ENCODE measurements at places on chromosomes 4 and X. TPM values are rescaled to one million over a fixed set of nuclear protein-coding genes. Genes with fewer than 3 reads are reported as not detected.

TXK gene
- total RNA-seq: 69.9 TPM

DNA sequence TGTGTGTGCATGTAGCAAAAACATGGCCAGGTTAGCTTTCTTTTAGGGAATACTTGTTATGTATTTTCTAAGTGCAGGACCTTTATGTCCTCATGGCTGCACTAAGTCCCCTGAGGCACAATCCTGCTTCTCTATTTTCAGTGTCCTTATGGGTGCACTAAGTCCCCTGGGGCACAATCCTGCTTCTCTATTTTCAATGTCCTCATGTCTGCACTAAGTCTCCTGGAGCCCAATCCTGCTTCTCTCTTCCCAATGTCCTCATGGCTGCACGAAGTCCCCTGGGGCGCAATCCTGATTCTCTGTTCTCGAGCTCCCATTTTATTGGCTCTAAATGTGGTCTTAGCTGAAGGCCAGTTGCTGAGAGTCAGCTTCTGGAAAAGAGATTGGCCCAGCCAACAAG, 49.7 kb upstream of the GPRIN3 start:
- DNase-seq: no peak

DNA sequence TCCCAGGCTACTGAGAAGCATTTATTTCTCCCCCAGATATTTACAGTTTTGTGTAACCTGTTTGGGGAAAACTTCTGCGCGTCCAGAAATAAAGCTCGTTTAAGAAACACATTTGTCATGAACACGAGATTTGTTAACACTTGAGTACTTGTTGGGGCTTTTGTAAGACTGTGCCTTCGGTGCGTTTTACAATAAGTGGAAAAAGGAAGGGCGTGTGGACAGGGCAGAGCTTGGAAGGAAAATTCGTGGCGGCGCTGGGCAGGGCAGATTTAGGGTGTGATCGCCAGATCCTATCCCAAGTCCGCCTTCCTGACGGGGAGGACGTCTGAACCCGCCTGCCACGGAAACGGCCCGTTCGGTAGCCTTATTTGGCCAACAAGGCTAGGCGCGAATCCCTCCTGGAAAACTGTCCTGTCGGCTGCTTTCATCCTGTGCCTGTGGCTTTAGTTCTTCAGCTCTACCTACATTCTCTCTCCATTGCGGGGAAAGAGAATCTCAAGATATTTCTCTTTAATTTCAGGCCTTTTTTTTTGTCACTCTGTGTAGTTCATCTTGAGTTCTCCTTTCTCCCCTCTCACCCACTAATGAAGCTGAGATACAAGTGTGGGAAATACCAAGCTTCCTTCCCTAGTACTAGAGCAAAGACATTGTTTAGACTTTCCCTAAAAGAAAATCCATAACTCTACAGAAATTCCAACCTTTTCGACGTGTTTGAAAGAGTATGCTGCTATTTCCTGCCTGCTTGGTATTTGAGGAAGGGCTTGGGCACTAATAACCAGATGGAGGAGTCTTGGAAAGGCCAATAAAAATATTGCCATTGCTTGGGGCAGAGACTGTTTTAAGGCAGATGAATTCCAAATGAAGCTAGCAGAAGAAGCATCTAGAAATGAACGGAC, 982 bp downstream of the PDLIM5 start:
- no peak for DNase-seq

KCNE5 gene
- total RNA-seq: not detected

DNA sequence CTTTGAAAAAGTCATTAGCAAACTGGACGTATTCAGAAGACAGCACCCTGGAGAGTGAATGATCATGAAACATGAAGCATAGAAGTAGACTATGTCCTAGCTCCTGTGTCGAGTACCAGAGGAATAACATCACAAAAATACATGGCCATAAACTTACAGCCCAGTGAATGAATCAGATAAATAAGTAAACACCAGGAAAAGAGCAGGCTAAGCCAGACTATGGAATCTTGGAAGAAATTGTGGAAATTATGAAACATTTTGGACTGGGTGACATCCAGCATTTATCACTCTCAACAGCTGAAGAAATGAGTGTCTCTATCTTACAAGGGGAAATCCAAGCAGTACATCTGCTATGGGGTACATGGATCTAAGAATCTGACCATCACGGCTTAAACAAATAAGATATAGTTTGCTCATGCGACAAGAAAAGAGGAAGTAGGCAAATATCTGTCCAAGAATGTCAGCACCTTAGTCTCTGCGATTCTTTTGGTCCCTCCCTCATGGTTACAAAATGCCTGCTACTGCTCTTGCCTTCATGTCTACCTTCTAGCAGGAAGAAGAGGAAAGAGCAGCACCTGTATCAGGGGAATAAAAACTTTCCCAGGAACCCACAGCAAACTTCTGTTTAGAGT, 481.5 kb downstream of the BCOR start:
- DNase-seq: no peak

DNA sequence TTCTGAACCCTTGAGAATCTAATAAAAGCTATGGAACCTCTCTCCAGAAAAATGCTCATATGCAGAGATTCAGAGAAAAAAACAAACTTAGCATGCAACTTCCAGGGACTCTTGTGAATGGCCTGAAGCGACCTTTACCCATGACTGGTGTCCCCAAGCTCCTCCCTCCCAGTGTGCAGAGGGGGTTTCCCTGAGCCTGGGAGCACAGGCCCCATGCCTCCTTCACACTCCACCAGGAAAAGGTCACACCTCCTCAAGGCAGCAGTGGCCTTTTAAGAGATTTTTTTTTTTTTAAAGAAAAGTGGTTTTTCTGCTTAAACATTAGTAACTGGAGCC, 13.3 kb upstream of the UBA6 start:
- no peak for DNase-seq

DNA sequence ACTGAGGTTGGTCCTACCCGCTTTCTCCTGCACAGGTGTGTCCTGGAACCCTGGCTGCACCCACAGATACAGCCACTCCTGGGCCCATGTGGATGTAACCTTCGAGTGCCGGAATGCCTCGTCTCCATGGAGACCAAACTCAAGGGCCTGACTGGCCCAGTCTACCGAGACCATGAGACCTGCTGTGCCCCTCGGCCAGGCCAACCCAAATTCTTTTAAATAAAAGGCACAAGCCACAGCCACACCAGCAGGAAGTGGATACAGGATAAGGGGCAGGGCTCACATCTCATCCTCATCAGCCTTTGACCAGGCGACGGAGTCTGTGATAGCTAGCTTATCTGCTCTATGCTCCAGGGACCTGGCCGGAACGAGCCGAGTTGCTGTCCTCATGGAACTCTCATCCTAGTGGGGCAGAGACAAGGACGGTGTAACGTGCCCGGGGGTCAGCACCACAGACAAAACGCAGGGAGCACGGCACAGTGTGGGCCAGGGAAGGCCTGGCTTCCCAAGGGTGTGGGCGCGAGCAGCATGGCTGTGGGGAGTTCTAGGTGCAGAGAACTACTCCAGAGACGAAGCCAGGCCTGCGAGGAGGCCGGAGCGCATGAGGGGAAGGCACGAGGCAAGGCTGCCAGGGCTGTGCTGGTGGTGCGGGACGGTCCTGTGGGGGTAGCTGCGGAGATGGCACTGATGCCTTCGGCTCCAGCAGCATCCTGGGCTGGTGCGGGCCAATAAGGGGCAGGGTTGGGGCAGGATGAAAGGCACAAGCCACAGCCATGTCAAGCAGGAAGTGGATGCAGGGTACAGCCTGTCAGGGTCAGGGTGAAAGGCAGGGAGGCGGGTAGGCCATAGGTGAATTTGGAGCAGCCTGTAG, 22.7 kb downstream of the NOP14 start:
- DNase-seq: no peak

GRCh38 chr4:81607950-81608349, 136.2 kb upstream of the RASGEF1B start:
- DNase-seq: no peak

ANXA3 gene
- not detected for total RNA-seq

ARSJ gene
- not detected for total RNA-seq
